ENCODE measurements at places on chromosomes 3 and 15.
A peak's percentile ranks its signal among the peaks of the same experiment; 100 is the strongest.

- no peak for DNase-seq
These were observed 1.0 kb downstream of the C3orf38 start for GRCh38 chr3:88150806-88151205.

GRCh38 chr15:73867956-73868355 lies 5.4 kb upstream of the TBC1D21 start:
- no peak for DNase-seq

DNA sequence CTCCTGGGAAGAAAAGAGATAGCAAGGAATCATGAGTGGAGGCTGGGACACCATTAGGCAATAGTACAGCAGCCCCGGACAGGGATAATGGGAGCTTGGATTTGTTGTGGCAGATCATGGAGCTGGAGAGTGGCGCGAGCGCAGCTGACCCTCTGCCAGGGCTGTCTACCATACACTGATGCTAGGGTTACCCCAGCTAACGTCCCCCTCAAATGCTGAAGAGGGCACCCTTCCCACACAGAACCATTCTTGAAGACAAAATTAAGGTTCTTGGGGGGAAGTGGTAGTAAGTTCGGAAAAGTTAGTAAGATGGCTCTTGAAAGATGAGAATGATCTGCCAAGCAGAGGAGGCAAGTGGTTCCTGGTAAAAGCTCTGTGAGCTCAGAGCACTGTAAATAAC lies 61.1 kb downstream of the ST3GAL6 start:
- no peak for DNase-seq

DNA sequence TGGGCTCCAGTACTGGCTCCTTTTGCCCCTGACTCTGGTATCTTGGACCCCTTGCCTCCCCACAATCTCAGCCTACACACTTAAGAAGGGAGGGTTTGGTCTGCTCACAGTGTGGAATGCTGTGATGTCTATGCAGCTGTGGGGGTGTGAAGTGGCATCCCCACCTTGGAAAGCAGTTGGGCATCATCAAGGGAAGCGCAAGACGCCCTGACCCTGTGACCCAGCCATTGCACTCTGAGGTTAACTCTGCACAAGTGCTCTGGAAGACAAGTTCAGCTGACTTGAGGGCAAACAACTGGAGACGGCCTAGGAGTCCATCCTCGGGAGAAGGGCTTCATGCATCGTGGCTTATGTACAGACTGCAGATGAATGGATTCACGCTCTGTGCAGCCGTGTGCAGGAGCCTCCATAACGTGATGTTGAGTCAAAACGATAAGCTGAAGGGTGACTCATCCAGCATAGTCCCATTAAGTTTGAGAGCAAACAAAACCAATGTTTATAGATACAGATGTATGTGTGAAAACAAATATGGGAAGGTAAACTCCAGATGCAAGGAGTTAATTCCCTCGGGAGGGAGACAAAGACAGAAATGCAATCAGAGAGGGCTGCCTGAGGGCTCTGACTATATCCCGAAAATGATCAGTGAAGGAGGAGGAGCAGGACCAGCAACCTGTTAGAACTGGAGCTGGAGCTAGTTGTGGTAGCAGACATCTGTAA lies 86.8 kb downstream of the LSM3 start:
- peak; percentile 40 for DNase-seq

GRCh38 chr3:188468196-188468595 lies 314.2 kb downstream of the LPP start:
- no peak for DNase-seq

- no peak for DNase-seq
These were observed 115.6 kb downstream of the EOMES start for GRCh38 chr3:27606537-27606936.

DNA sequence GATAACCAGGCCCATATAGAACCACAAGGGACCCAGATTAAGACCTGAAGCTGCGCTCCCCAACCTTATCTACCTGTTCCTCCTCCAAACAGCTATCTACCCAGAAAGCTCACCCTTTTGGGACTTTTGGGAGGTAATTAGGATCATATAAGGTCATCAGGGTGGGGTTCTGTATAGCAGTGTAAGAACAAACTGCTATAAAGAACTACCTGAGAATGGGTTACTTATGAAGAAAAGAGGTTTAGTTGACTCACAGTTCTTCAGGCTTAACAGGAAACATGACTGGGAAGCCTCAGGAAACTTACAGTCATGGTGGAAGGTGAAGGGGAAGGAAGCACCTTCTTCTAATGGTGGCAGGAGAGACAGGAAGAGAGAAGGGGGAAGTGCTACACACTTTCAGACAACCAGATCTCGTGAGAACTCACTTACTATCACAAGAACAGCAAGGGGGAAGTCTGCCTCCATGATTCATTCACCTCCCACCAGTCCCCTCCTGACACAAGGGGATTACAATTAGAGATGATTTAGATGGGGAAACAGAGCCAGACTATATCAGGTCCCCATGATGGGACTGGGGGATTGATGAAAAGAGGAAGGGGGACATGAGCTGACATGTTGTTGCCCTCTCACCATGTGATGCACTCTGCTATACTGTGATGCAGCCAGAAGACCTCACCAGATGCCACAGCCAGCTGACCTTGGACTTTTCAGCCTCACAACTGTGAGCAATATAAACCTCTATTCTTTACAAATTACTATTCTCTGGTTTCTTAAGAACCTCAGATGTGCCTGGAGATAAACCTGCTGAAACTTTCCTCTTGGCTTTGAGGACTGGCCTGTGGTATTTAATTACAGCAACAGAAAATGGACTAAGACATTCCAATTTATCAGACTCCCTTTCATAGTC lies 15.3 kb upstream of the FMN1 start:
- DNase-seq, result no peak

- no peak for DNase-seq
These were observed 154.4 kb upstream of the HES1 start for GRCh38 chr3:193981504-193981903.

- no peak for DNase-seq
These were observed 85.9 kb downstream of the BOC start for GRCh38 chr3:113297287-113297686.

GRCh38 chr15:80401456-80401855 lies 2.7 kb upstream of the ARNT2 start:
- DNase-seq, result peak; percentile 83

DNA sequence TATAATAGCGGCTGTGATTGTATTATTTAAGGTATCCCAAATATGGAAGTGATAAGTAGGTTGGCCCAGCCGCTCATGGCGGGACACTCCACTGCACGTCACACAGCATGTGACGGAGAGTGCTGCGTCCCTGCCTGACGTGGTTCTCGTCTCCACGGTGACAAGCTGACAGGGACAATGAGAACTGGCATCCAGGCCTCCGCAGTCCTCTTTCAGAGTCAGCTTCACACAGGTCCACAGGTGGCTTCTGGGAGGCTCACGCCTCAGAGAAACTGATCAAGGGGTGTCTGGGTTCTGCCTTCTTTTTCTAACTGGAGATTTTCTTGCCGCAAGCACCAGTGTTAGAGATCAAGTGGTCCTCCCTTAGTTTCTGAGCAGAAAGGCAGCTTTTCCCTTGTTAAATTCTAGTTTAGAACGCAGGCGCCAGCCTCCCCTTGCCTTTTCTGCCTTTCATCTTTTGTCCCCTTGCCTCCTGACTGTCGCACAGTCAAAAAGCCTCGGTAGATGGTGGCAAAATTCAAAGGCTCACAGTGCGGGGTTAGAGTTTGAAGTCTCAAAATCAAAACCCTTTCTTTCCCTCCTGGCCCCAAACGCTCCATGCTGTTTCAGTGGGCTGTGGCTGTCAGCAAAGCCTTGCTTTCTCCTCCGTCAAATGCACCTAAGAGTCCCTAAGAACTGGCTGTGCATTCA lies 120.9 kb downstream of the ATP10A start:
- no peak for DNase-seq

- peak; percentile 44 for DNase-seq
These were observed at the start of gene MST1R for GRCh38 chr3:49903451-49904424. Gene MST1R, minus strand, starts transcription at chr3:49903873. Its CDS starts 264 bp downstream, at chr3:49903609.

- no peak for DNase-seq
These were observed 56.0 kb upstream of the PLSCR4 start for GRCh38 chr3:146306656-146307455.

DNA sequence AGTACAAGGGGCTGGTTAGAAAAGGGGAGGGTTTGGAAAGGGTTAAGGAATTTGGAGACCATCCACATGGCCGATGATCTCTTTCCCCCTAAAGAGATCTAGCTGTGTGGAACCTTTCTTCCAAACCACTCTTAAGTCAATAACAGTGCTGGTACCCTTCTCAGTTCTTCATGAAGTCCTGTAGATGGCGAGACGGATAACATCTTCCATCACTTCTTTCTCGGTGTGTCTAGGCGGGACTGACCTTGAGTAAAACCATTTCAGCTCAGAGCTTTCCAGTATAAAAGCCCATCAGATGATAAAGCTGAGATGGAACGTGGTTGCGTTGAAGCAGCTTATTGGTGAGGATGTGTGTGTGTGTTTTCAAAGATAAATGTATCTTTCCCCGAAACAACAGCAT lies 151.5 kb upstream of the BHLHE40 start:
- DNase-seq, result no peak
